ENCODE measurements at places on chromosomes 6 and 20.

DNA sequence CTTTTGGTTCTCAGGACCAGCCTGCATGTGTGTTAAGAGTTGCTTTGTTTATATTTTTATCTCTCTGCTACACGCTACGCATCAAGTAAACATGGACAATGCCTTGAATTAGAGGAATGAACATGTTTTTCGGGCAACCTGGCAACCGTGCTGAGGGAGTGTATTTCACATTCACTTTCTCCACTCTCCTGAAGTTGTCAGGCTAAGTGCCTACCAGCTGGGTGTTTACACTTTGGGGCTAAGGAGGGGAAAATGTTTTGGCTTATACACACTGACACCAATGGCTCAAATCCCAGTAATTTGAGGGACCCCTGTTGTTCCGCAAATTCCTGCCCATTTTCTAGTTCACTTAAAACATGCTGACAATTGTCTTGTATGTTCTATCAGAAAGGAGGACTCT, 141.5 kb upstream of the PDE7B start:
- no peak for DNase-seq

DNA sequence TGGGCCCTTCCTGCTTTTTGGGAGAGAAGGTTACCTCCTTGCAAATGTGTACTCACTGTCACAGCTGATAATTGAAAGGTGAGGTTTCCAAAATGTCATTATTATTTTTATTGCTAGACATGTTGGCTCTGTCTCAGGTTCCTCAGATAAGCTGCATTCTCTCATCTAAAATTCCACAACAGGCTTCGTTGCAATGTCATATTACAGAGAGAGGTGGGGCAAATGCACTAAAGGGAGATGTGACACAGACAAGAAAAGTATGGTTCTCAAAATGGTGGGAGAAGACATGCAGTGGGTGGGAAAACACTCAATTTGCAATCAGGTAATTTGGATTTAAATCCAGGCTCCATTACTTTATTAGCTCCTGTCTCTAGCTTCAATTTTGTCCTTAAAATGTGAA, 256.4 kb upstream of the POU3F2 start:
- DNase-seq: no peak

GRCh38 chr6:22765015-22765414, 195.6 kb downstream of the HDGFL1 start:
- no peak for DNase-seq

GRCh38 chr20:49045440-49046086, 549 bp upstream of the CSE1L start:
- DNase-seq: peak; percentile 22

DNA sequence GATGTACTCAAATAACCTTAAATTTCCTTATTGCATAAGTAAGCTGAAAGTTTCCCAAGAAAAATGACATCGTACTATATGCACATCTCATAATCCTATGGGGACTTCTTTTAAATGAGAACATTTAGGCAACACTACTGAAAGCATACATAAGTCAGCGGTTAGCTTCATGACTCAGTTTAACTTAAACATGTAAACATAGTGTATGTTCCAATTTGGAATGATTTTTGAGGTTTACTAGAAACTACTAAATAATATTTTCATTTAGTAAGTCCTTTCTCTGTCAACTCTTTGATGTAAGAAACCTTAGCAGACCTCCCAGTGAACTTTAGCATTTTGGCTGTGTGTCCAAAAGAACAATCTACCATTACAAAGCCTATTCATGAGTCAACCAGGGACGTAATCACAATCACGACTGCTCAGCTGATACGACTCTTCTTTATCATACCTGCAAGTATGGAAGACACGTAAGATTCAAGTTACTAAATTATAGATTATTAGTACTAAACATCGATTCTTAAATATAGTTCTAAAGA, 19.3 kb downstream of the HIVEP2 start:
- DNase-seq: no peak

All from GM10248 (cell line).